ENCODE measurements at places on chromosomes 12 and 14.

GRCh38 chr12:77571127-77571526, 259.6 kb upstream of the NAV3 start:
- DNase-seq, result no peak

DNA sequence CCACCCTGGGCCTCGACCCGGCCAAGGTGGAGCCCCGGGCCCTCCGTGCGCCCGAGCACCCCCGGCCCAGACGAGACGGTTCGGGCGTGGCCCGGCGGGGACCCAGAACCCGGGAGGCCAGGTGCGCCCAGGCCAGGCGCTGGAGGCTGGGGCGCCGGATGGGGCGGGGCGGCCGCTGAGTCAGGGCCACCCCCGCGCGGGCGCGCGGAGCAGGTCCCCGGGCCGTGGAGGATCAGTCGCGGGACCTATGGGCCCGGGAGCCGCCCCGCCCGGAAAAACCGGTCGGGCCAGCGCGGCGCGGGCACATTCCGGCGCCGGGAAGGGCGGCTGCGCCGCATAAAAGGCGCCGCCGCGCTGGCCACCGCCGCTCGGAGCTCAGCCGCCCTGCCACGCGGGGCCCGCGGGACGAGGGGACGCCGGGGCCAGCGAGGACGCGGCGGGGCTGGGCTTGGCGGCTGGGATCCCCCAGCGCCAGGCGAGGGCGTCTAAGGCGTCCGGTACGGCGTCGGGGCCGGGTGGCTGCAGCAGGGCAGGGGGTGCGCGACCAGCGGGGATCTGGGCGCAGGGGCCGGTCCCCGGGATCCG, 21.5 kb upstream of the KIF26A start:
- DNase-seq, result peak; percentile 27

- no peak for DNase-seq
These were observed 80.6 kb upstream of the GSC start for GRCh38 chr14:94850309-94851211.

GRCh38 chr12:27387473-27387872, 54.8 kb downstream of the BMAL2 start:
- DNase-seq, result no peak

GRCh38 chr12:115394496-115395220, 710.7 kb upstream of the TBX3 start:
- DNase-seq, result no peak

GRCh38 chr12:13602172-13602571, 379.2 kb downstream of the GRIN2B start:
- no peak for DNase-seq

DNA sequence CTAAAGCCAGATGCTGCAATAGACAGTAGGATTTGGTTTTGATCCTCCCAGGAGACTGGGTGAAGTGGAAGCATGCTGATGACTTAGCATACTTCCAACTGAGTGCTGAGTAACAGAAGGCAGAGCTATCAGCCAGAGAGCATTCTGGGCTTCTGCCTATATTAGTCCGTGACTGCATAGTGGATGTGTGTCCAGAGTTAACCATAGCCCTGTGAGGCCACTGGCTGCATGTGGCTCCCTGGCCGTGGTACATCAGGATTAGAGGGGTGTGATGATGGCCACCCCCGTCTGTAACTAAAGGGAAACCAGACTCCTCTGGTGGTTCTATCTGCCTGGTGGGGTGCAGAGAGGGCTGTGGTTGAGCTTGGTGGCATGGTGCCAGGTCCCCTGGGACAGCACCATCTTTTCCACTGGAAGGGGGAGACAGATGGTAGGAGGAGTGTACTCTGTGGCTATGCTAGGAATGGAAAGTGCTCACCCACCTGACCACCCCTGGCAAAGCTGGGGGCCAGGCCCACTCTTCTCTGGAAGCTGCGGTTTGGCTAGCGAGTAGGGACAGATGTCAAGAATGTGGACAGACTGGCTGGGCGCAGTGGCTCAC, 27.4 kb downstream of the ABCD4 start:
- DNase-seq, result no peak

GRCh38 chr12:132423820-132424645, 65.9 kb upstream of the FBRSL1 start:
- DNase-seq, result no peak

GRCh38 chr12:116395396-116395795, 117.9 kb upstream of the MED13L start:
- no peak for DNase-seq

- no peak for DNase-seq
These were observed 5.1 kb upstream of the PAPOLA start for GRCh38 chr14:96497087-96497486.

DNA sequence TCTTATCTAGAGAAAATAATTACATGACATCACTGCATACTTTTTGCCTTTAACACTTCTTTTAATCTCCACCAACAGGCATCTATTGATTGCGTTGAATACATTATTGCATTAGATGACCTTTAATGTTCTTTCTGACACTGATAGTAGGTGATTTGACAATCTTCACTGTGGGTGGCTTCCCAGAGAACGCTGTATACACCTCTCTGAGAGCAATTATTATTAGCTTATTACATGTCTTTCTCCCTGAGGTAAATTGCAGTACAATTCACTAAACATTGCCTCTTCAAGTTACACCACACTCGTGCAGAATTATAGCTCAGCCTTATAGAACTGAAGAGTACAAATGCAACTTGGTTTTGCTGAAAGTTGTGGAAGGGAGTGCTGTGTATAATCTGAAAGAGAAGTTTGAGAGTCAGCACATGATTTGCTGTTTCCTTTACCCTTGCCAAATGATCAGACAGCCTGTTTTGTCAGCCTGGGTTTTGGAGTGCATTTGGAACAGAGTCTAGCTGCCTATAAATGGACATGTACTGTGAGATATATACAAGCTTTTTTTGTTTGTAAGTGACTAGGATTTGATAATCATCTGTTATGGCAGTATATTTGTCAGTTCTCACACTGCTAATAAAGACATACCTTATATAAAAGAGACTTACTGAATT, 369.2 kb downstream of the CCER1 start:
- no peak for DNase-seq

- peak; percentile 76 for DNase-seq
These were observed 20.5 kb upstream of the ITPR2 start for GRCh38 chr12:26853303-26854030.

DNA sequence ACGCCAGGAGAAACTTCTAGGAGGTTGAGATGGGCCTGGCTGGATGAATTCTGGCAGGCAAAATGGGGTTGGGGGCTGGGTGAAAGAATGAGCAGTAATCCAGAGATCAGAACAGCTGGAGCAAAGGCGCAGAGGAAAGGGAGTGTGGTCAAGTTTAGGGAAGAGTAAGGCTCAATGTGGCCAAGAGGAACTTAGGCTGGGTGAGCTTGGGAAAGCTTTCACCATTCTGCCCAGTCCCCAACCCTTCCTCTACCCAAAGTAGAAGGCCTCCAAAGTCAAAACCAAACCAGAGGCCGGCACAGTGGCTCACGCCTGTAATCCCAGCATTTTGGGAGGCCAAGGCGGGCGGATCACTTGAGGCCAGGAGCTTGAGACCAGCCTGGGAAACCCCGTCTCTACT, 10.2 kb upstream of the RABGGTA start:
- no peak for DNase-seq

DNA sequence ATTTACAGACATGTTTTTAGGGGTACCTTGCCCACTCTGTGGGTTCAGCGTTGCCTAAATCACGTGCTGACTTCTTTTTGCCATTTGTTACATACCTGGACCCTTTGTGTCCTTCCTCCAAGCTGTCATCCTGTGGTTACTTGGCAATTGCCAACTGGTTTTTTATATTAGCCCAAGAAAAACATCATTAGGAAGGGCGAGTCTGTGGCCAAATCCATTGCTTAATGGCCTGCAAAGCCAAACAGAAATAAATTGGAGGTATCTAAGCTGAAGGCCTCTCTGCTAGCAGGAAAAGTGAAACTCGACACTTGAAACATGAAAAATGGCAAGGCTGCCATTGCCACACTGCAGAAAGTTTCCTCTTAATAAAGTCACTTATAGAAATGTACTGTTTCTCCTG, 190.4 kb downstream of the NUAK1 start:
- DNase-seq, result no peak

- no peak for DNase-seq
These were observed 22.9 kb upstream of the NR1H4 start for GRCh38 chr12:100450735-100451134.

DNA sequence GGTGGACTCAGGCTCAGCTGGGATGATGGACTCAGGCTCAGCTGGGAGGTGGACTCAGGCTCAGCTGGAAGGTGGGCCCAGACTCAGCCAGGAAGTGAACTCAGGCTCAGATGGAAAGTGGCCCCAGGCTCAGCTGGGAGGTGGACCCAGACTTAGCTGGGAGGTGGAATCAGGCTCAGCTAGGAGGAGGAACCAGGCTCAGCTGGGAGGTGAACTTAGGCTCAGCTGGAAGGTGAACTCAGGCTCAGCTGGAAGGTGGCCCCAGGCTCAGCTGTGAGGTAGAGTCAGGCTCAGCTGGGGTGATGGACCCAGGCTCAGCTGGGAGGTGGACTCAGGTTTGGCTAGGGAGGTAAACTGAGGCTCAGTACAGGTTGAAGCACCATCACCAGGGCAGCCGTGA, 21.8 kb upstream of the C14orf180 start:
- no peak for DNase-seq

GRCh38 chr14:43877351-43877960, 629.6 kb downstream of the FSCB start:
- DNase-seq, result no peak

DNA sequence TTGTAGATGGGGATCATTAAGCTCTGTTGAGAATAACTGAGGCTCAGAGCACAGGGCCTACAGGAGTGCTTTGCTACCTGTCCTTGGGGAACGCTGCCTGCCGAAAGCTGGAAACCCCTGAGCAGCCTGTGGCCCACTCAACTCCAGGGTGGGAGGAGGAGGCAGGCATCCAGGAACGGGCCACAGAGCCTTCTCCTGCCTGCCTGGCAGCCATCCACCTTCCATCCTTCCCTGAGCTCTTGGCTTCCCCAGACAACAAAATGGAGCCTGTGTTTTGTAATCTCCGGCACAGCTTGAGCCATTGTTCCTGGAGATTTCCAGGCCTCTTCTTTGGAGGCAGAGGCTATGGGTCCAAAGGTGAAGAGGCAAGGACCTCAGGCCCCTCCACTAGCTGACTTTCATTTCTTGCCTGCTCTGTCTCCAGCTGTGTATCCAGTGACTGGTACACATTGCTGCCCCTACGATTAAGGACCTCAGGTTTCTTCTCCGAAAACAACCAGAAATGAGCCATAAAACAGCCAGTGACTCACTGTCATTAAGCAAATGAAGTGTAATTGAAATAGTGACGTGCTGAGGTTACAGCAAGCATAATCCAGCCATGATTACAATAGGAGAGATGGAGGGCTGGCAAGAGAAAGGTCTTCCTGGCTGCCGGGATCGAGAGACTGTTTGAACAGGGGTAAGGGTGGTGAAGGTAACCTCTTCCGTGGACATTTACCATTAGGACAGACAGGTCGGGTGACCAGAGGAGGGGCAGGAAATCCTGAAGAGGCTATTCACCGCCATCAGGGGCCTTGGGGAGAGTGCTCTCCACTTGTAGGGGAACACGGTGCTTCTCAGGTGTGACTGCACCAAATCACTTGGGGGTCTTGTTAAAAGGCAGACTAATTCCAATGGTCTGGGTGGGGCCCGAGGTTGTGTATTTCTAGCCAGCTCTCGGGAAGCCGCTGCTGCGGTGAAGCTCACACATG, 56.3 kb upstream of the KCNA5 start:
- DNase-seq, result no peak

- DNase-seq, result no peak
These were observed 8.0 kb downstream of the RBMS2 start for GRCh38 chr12:56529656-56530055.

GRCh38 chr14:60643141-60643462, 6.2 kb downstream of the SIX1 start:
- DNase-seq, result no peak

DNA sequence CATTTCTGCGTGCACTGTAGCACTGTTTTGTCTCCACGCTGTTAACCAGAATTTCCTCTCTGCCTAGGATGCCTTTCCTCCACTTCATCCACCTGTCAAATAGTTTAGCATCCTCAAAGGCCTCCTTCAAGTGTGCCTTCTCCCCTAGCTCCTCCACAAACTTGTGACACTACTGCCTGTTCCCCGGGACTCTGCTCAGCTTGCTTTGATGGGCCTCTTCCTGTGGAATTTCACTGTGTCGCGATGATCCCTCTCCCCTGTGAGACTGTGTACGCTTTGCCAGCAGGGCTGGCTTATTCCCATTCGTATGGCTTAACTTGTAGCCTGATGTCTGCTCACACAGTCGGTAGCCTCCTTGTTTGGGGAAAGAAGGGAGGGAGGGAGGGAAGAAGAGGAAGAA, 426.8 kb downstream of the VRK1 start:
- DNase-seq, result no peak

GRCh38 chr14:25351269-25351668, 301.3 kb upstream of the STXBP6 start:
- DNase-seq, result no peak

DNA sequence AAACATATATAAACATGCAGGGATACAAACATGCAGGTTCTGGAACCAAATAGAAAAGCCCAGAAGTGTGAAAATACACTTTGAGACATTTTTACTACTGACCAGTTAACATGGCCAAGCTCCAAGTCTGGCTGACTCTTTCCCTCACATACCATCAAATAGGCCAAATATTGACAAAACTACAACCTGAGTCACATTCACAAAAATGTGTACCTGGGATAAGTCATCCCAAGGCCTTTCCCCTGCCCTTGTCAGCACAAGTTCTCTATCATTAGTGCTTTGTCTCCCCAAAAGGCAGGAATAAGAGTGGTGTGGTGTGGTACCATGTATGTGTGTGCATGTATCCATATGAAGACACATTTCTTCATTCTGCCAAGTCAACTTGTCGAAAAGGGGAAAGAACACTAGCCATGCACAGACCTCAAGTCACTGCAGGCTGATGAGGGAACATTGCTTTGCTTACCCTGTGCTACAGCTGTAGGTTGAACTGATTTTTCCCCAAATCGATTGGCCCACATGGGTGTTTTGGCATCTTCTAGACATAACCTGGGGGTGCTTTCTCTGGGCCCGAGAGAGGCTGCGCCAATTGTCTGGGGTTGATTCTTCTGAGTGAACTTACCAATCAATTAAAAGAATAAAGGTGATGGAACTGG, 14.9 kb downstream of the HOXC4 start:
- DNase-seq, result no peak

DNA sequence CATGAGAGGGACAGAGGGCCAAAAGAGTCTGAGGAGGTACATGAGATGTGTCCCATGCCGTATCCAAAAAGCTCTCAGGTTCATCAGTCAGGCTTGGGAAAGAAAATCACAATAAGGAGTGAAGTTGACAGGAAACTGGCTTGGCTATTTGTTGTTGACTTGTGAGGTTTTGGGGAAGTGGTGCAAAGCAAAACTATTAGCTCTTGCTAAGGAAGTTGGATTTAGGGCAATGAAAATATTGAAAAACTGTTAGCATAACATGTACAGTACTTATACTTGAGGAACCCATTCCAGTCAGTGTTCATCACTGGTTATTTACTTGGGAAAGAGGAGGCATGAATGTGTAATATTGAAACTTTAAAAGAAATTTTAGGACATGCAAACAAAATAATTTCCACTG, 145.9 kb downstream of the DUSP6 start:
- no peak for DNase-seq

- DNase-seq, result no peak
These were observed 314.8 kb upstream of the TBX3 start for GRCh38 chr12:114998750-114999128.

- DNase-seq, result no peak
These were observed at the start of gene RBP5 for GRCh38 chr12:7128681-7129286. TSS of gene RBP5 (minus strand) at chr12:7128889. CDS start at chr12:7128775, 114 bp downstream.

Data from activated CD4-positive, alpha-beta T cell treated with anti-CD3 and anti-CD28 coated beads, Interleukin-2, amount 50 U/mL, for 48 hours (primary cell).